ENCODE measurements at places on chromosomes 4 and X. TPM values are rescaled to one million over a fixed set of nuclear protein-coding genes. Genes with fewer than 3 reads are reported as not detected.

GRCh38 chr4:106287353-106287969, 28.5 kb downstream of the TBCK start:
- no peak for DNase-seq
- H3K4me1 ChIP-seq: no peaks in the 10 kb centered on the region
- H3K27ac ChIP-seq: no peak overlapping the region
- no peaks in the 10 kb centered on the region for H3K27me3 ChIP-seq

GRCh38 chr4:26452565-26453531, 37.4 kb downstream of the CCKAR start:
- H3K27ac ChIP-seq: no peak overlapping the region
- no peaks in the 10 kb centered on the region for H3K27me3 ChIP-seq
- H3K4me3 ChIP-seq: no peak overlapping the region
- no peaks in the 10 kb centered on the region for H3K4me1 ChIP-seq
- H3K36me3 ChIP-seq: no peaks in the 10 kb centered on the region

The PAGE5 gene
- not detected for total RNA-seq

- no peak overlapping the region for H3K27ac ChIP-seq
- no peaks in the 10 kb centered on the region for H3K27me3 ChIP-seq
- no peaks in the 10 kb centered on the region for H3K4me1 ChIP-seq
- H3K36me3 ChIP-seq: no peaks in the 10 kb centered on the region
These were observed 1754.1 kb downstream of the C4orf33 start for GRCh38 chr4:130850019-130850524.

DNA sequence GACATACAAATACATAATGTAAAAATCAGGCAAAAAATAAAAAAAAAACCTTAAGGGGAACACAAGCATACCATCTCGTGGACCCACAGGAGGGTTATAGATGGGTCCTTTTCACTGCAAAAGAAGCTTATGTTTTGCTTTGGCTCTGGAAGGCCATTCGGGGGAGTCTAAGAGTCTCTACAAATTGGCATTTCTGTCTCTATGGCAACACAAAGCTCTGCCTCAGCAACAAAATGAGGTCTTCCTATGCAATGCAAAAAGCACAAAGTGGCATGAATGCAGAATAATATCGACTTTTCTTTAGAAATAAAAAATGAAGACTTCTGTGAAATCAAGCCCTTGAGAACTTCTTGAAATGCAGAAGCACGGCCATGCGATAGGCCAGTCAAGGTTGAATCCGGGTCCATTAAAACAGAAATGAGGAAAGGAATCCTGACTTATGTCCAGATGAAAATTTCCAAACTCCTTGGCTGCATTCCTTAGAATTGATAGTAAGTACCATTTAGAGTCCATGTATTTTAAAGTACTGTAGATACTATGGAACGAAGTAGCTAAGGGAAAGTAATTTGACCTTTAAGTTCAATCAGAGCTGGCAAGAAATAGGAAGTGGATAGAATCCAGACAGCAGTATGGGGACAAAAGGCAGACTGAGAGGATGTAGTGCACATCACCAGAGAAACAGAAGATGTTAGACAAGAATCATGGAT, 63.7 kb upstream of the PDLIM3 start:
- H3K4me3 ChIP-seq: no peak overlapping the region
- DNase-seq: no peak
- H3K27me3 ChIP-seq: no peaks in the 10 kb centered on the region
- no peaks in the 10 kb centered on the region for H3K36me3 ChIP-seq
- H3K27ac ChIP-seq: no peak overlapping the region

GRCh38 chr4:85531560-85532341, 56.8 kb downstream of the ARHGAP24 start:
- H3K27me3 ChIP-seq: no peaks in the 10 kb centered on the region

DNA sequence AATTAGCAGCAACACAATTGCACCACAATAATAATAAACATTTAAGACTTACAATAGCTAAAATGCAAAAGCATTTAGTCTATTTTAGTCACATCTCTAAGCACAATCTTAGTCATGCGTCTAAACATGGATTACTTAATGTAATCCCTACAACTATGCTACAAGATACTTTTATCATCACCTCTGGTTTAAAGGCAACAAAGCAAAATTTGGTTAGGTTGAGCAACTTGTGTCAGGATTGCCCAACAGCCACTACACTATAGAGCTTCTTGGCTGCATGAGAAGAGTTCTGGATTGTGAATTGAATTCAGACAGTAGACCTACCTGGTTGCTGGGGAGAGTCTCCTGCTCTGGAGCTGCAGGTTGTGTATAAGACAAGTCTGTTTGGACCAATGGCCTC, 146.5 kb upstream of the PUDP start:
- H3K27me3 ChIP-seq: no peaks in the 10 kb centered on the region
- H3K27ac ChIP-seq: no peak overlapping the region
- no peak overlapping the region for H3K4me3 ChIP-seq
- H3K4me1 ChIP-seq: no peaks in the 10 kb centered on the region
- no peak for DNase-seq

The CC2D2A gene
- 15.5 TPM for total RNA-seq

DNA sequence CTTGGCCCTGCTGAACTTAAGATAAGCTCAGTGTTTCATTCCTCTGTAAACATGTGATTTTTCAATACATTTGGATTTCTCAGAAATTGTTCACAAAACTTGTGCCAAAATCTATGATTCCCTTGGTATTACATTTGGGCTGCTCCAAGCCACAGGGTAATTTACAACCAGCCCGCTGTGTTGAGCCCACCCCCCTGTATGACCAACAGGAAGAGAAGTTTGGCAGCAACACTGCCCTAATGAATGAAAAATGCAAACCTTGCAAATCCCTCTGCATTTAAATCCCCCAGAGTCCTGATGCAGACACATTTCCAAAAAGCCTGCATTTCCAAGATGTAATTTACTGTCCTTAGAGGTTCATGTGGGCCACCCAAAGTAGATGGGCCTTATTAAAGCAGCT, 34.1 kb upstream of the GAB1 start:
- H3K4me3 ChIP-seq: no peak overlapping the region
- H3K36me3 ChIP-seq: no peaks in the 10 kb centered on the region
- H3K27ac ChIP-seq: no peak overlapping the region
- no peak for DNase-seq

The NEUROG2 gene
- total RNA-seq: not detected

DNA sequence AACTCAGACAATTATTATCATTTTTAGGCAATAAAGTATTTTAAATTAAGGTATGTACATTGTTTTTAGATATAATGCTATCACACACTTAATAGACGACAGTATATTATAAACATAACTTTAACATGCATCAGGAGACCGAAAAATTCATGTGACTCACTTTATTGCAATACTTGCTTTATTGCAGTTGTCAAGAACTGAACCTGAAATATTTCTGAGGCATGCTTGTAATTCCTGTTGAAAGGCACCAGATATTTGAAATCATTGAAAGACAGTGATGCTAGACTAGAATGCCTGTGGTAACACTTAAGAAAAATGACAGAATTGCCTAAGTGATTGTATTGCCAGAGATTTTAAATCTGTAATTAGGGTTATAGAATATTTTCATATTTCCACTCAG, 175.6 kb upstream of the MAGEB2 start:
- no peaks in the 10 kb centered on the region for H3K36me3 ChIP-seq
- no peaks in the 10 kb centered on the region for H3K4me1 ChIP-seq
- no peak overlapping the region for H3K4me3 ChIP-seq
- H3K27me3 ChIP-seq: no peaks in the 10 kb centered on the region
- H3K27ac ChIP-seq: no peak overlapping the region

The TMEM31 gene
- not detected for total RNA-seq
